ENCODE measurements at places on chromosomes 13 and 19.

GRCh38 chr19:17755977-17756670, 4.8 kb downstream of the FCHO1 start:
- no peak for DNase-seq

DNA sequence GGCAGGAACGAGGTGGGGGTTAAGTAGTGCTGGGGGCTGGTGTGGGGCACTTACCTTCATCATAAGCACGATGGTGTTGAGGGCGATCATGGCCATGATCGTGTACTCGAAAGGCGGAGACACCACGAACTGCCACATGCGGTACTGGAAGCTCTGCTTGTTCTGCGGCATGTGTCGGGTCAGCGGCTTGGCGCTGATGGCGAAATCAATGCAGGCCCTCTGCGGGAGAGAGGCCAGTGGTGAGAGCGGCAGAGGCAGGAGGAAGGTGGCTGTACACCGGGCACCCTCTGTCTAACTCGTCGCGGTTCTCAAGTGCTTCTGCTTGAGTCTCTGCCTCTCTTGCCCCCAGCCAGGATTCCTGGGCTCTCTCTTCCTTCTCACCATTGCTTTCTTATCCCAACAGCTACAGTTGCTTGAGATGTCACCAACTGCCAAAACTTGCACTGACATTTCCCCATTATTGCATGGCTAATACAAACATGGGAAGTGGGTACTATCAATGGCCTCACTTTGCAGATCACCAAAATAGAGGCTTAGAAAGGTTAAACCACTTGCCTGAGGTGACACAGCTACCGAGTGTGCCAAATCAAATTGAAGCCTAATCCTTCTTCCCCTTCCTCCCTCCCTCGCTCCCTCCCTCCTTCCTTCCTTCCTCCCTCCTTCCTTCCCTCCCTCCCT, 105.0 kb downstream of the IER2 start:
- no peak for DNase-seq

GRCh38 chr13:36362251-36362650, 16.1 kb upstream of the SPART start:
- no peak for DNase-seq

- no peak for DNase-seq
Measured at GRCh38 chr19:53870485-53870844, 2.8 kb downstream of the MYADM start.

- no peak for DNase-seq
Measured at GRCh38 chr19:11332822-11333221, 6.6 kb downstream of the RAB3D start.

DNA sequence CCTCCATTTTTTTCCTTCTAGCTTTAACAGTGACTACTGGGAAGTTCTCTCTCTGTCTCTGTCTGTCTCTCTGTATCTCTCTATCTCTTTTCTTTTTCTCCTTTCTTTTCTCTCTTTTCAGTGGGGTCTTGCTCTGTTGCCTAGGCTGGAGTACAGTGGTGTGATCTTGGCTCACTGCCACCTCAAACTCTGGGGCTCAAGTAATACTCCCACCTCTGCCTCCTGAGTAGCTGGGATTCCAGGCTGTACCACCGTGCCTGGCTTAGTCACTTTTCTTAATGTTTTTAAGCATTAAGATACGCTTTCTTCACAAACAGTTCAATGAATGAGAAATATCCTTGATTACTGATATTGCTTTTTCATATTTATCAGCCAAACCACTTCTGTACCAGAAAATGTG, 13.1 kb downstream of the PCCA start:
- DNase-seq = no peak

- DNase-seq = no peak
Measured at GRCh38 chr19:56832352-56832928, 8.1 kb downstream of the PEG3 start.

DNA sequence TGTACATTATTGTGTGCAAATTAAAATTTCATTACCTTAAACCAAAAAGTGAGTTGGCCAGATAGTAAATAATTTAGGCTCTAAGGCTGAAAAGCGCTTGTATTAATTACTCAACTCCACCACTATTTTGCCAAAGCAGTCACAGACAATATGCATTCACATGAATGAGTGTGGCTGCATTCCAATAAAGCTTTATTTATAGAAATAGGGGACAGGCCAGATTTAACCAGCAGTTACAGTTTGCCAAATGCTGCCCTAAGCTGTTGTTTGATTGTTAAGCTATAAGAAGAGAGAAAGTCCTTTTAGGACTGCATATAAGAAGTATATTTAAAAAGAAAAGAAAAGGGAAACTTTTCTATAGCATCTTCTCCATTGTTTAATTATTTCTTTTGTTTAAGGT, 342.6 kb downstream of the ITGBL1 start:
- no peak for DNase-seq

Measured in stimulated activated CD4-positive, alpha-beta T cell treated with anti-CD3 and anti-CD28 coated beads, Interleukin-15, amount 100 ng/mL, for 1 hour (primary cell).